Ascending aorta (tissue), 2 donors: ENCODE measurements at places on chromosomes 16 and 17. TPM values are rescaled to one million over a fixed set of nuclear protein-coding genes. Genes with fewer than 3 reads are reported as not detected.
A peak's percentile ranks its signal among the peaks of the same experiment; 100 is the strongest.

The CBFA2T3 gene
- 32.8 TPM for total RNA-seq

The CARD14 gene
- 1.1 TPM for total RNA-seq

The DNASE1L2 gene
- total RNA-seq: not detected

The HLF gene
- total RNA-seq: 11.3 TPM

The RSKR gene
- total RNA-seq: 0.32 TPM

- DNase-seq: no peak
Observed at GRCh38 chr17:44653954-44654353, 2.3 kb upstream of the MEIOC start.

GRCh38 chr17:30530346-30531025 is 53.3 kb downstream of the GOSR1 start:
- DNase-seq: no peak

GRCh38 chr17:67096609-67097008 is 52.3 kb downstream of the CACNG1 start:
- no peak for DNase-seq

- no peak for DNase-seq
Observed at GRCh38 chr17:30586818-30587595, 109.8 kb downstream of the GOSR1 start.

- DNase-seq: peak; percentile 63
Observed at GRCh38 chr17:50949989-50950877, 84.1 kb upstream of the TOB1 start.

DNA sequence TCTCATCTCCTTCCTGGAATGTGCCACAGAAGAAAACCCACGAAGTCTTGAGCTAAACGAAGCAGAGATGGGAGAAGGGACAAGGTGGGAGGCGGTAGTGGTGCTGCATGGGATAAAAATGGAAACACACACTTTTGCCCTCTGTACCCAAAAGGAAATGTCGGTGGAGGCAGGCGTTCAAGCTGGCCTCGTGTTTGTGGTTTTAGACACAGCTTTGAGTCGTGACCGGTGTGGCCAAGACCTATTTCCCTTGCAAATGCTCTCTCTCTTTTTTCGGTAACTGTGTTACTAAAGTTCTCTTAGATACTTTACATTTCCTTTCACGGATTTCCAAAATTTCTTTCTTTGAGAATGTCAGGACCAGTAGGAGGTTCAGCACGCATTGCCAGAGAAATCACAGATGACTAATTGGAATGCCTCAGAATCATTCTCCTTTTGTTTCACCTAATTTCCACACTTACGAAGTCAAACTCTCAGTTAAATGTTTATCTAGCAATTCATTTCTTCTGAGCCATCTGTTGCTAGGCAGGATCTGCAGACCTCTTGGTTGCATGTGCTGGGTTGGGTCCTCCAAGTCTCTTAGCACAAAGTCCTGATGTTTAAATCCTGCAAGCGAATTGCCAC is 412.3 kb downstream of the MAF start:
- DNase-seq: no peak

- DNase-seq: no peak
Observed at GRCh38 chr17:66675991-66676371, 158.9 kb upstream of the CACNG5 start.

DNA sequence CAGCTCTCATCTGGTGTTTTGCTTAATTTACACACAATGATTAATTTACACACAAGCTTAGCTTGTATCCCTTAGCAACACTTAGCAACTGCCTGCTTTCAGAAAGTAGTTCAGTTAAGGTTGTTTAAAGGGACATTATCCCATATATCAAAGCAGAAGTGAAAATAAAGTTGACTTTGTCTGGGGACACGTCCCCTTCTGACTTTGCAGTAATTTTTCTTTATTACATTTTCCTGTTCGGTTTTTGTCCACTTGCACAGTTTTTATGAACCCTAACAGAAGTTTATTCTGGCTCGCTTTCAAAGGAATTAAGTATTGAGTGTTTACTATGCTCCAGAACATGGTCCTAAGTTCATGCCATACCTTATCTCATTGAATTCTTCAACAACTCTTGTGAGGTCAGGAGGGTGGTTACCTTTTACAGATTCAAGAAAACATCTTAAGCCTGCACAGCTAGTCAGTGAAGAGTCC is 41.5 kb downstream of the ARHGAP44 start:
- DNase-seq: no peak

GRCh38 chr17:79547586-79547985 is 63.3 kb downstream of the RBFOX3 start:
- DNase-seq: no peak

DNA sequence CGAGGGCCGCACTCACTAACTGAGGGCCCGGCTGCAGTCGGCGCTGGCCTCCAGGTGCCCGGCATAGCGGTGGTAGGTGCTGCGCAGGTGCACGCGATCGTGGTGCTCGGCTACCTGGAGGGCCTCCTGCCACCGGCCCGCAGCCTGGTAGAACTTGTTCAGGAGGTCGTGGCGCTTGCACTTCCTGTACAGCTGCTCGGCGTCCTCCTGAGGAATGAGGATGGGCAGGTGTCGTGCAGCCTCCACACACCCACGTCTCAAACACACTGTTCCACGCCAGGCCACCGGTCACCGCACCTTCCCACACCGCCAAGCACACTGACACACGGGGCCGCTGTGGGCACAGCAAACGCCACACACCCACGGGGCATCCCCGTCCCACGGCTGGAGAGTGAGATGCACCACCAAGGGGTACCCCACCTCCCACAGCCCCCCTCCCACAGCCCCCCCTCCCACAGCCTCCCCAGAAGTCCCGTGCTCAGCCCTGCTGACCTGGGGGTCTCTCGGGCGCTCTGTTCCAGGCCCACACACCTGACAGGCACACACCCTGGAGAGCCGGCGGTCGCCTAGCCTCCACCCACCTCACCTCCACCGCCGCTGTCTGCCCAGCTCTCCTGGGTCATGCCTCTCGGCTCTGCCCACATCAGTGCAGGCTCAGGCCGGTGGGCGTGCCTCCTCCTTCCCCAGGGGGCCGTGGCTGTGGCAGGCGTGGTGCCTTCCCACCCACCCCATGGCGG is 7.4 kb upstream of the TMEM204 start:
- no peak for DNase-seq

DNA sequence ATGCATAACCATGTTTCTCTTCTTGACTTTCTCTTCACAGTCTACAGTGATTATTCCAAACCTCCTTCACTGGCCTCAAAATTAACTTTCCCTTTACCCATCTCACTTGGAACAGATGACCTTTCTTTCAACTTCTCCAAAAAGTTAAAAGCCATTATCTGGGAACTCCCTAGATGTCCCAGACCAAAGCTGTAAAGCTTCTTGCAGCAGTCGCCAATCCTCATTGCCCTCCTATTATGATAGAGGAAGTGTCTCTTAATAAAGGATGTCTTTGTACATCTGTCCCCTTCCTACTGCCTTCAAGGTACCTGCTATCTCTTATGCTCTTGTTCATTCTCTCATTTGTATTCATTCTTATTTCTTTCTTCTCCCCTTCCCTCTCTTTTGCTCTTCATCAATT is 127.5 kb downstream of the MRTFB start:
- no peak for DNase-seq

- DNase-seq: no peak
Observed at GRCh38 chr17:64634218-64634617, 27.9 kb downstream of the SMURF2 start.

- peak; percentile 60 for DNase-seq
Observed at GRCh38 chr16:21263640-21264570, 14.2 kb downstream of the CRYM start.

DNA sequence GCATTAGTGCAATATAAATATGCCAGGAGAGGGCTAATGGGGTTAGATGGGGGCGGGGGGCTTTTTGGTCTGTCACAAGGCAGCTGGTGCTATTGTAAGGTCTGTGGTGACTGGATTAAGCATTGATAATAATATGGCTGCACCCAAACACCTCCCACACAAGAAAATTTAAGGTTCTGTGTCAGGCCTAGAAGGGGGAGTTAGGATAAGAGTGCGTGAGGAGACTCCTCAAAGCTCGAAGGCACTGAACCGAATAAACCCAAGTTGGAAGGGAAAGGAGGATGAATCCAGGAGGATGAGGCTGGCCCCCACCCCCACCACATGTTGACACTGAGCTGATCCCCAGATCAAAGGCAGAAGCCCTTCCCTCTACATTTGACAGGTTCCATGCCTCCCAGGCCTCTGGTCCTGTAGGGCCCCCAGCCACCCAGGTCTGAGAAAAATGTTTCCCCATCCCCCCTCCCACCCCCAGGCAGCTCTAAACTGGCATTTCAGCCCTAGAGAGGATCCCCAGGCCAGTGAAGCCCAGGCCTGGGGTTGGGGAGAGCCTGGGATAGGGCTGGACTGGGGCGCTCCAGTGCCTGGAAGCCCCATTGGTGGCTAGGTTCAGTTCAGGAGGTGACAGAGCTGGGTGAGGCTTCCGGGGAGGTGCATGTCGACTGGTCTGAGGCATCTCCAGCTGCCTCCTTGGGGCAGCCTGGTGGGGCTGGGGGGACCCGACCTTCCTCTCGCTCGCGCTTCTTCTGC is 1.7 kb downstream of the HOXB1 start:
- no peak for DNase-seq
